ENCODE measurements at places on chromosomes 4 and X.
A peak's percentile ranks its signal among the peaks of the same experiment; 100 is the strongest.

DNA sequence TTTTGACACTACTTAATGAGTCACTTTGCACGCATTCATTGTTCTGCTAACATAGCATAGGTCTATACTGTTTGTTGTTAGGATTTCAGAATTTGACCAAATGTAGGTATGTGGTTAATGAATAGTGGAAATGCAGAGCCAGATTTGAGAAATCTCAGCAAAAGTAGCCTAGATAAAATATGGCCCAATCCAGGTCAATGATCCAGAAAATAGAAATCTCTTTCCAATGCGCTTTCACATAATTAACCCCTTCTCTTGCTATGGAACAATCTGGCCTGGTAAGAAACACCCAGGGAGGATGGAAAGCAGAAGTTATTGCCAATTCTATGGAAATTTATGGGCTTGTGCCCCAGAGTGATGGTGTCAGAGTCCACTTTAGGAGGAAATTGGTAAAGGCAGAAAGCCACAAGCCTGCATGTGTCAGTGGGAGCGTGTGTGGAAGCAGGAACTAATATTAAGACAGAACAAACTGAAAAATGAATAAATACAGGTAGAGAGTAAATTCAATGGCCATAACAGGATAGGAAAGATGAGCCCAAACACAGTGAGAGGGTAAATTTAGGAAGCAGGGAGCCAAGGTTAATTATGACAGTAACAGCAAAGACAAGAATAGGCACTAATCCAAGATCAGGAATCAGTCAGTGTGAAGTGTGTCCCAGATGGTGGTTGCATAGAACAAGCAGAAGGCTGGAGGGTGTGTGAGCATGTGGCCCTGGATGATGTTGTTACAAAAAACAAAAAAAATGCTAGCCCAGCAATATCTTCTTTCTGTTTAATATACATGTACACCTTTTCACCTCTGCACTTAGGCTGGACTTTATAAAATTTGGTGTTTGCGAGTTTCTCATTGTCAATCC, 102.9 kb downstream of the SYTL5 start:
- DNase-seq: no peak

DNA sequence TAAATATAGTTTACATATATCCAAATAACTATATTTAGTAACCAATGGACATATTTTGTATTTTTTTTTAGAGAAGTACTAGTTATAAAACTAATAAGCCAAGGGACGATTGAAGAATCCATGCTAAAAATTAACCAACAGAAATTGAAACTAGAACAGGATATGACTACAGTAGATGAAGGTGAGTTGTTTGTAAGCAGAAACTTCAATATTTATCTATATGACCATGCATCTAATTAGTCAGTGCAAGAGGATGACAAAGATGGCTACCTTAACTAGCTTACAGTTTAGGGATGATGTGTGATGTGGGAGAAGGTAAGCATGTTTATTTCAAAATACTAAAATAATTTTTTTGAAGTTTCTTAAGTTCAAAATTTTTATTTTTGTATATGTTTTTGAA, 57.7 kb downstream of the HPGDS start:
- DNase-seq: no peak

- no peak for DNase-seq
Observed at GRCh38 chrX:369563-370101, 17.1 kb downstream of the PPP2R3B start.

DNA sequence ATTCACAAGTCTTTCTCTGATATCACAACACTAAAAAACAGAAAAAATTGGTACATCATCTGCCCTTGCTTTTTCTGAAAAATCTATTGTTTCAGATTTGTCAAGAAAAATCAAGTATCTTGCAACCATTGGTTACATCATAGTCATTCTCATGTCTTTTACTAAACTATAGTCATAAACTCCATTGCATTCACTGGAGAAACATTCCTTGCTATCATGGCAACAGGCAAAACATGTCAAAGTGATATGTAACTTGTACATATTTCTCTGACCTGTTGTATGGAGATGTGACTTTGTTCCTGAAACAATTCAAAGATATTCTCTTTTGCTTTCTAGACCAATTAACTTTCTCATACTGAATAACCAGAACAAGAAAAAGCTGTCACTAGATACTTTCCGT, 121.9 kb upstream of the ANK2 start:
- DNase-seq: no peak

GRCh38 chrX:139448996-139449395, 81.5 kb upstream of the F9 start:
- DNase-seq: no peak

DNA sequence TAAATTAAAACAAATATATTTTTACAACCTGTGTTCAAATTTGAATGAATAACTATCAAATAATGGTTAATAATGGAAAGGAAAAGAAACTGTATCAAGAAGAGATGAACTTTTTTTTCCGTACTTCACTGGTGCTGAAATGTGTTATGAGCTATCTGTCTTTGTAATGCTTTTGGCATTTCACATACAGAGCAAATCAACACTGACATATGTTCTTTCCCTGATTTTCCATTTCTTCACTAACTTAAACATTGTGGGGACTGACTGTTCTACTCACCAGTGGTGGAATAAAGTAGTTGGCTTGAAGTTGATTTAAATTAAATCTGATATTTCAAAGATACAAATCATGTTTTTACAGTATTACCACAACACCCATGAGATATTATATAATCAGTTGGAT, 304.0 kb upstream of the BMP3 start:
- no peak for DNase-seq

GRCh38 chr4:185352202-185352601, 43.5 kb downstream of the LRP2BP start:
- no peak for DNase-seq

DNA sequence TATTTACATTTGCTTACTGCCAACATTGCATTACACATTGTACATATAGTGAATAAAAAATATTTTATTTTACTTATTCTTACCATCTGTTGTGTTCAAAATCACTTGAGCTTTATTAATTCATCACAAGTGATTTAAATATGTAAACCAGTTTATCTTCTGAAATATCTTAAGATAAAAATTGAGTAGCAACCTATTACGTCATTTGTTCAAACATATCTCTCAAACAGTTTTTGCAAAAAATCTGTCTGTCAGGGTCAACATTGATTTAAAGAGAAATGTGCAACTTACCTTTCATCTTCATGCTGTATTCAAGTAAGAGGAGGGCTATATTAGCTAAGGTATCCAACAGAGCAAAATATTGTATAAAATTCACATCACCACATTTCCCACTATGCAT, 610.1 kb downstream of the PCDH19 start:
- DNase-seq: no peak

DNA sequence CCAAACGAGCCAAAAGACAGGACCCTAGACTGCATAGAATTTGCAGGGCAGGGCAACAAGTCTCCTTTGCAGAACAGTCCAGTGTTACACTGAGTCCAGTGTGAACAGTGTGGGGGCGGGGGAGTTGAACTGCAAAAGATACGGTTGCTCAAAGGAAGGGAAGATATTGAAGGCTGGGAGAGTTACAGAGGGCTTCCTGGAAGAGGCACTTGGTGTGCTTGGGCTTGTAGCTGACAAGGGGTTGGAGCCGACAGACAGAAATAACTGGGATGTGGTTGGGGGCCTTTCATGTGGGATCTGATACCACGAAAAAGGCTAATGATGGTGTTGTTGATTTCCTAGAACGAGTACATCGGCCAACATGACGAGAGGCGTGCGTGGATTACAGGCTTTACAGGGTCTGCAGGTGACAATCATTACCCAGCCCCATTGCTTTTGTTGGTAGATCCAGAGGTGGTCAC, 6.1 kb downstream of the XPNPEP2 start:
- DNase-seq: no peak

DNA sequence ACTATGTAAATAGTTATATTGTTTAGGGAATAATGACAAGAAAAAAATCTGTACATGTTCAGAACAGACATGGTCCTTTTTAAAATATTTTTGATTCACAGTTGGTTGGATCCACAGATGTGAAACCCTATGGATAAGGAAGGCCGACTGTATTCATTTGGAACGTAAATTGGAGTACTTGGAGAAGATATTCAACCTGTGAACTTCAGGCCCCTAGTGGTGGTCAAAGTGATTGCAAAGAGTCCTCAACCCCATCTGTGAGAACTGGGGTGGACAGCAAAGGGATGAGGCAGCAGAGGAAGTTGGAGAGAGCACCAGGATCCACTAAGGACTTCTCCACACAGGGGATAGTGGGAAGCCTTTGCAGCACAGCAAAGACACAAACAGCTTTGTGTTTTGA, 6.2 kb upstream of the CXCL13 start:
- DNase-seq: no peak

GRCh38 chr4:70927502-70928137, 25.5 kb downstream of the MOB1B start:
- DNase-seq: no peak

DNA sequence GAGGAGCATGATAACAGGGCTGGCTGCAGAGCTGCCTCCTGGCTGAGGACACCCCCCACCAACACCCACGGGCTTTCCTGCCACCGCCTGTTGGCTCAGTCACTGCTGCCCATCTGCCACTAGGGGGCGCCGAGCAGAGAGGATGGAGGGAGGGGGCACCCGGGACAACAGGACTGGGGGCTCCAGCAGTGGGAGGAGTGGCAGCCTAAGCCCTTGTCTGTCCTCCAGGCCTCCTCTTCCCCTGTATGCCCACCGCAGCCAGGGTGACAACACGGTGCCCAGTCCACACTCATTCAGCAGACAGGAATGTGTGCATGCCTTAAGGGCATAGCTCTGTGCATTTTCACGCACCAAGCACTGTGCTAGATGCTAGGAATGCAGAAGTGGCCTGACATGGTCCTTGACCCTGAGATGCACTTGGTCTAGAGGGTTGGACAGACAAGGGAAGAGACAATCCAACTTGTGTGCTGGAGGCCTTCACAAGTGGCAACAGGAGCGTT, 149.9 kb downstream of the AMMECR1 start:
- DNase-seq: peak; percentile 17

- DNase-seq: no peak
Observed at GRCh38 chrX:100413229-100413628, 3.2 kb upstream of the PCDH19 start.

DNA sequence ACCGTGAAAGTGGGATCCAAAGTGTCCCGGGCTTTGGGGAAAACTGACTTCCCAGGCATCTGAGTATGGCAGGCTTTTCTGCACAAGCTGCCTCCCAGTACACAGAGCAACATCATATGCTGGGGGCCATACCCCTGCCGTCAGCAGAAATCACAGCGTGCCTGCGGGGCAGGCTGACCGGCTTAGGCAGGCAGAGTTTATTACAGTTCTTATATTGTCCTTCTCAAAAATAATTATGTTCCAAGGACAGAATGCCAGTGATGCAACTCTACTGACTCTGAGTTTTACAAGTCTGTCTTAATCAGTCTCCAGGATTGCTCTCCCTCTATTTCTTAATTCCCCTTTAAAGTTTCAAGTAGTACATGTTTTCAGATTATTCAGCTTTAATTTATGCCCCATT, 37.0 kb downstream of the IL21 start:
- no peak for DNase-seq

GRCh38 chr4:106587558-106587957, 219.0 kb upstream of the GIMD1 start:
- DNase-seq: no peak

- no peak for DNase-seq
Observed at GRCh38 chr4:173294444-173294843, 39.7 kb downstream of the HMGB2 start.

DNA sequence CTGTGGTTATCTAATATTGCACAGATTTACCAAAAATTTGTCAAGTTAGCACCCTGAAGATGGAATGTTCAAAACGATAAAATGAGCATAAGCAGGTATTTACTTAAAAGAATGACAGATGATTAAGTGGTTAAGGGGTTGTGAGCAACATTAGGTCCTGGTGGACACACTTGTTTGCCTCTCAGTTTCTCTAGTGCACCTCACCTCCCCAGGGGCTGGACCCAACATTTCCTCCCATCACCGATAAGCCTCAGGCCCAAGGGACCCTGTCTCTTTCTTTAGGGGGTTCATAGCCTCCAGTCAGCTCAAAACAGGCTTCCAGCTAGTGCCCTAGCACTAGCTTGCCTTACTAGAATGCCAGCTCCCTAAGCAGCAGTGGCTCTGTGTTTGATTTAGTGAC, 88.0 kb downstream of the ATP11C start:
- no peak for DNase-seq

DNA sequence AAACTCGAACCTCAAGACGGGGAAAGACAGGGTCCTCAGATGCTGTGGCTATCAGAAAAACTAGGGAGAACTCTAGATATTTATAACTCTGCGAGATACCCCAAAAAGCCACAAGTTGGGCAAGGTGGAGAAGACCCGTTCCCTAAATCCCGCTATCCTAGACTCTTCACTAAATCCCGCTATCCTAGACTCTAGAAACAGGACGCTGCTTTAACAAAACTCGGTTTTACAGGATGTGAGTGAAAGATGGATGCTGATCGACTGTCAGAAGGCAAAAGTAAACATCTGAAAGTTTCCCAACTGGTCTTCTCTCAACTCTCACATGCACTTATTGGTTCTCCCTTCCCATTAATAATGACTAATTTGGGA, 270 bp downstream of the DNAAF6 start:
- DNase-seq: no peak

- no peak for DNase-seq
Observed at GRCh38 chrX:41781500-41781899, 57.5 kb downstream of the GPR82 start.

DNA sequence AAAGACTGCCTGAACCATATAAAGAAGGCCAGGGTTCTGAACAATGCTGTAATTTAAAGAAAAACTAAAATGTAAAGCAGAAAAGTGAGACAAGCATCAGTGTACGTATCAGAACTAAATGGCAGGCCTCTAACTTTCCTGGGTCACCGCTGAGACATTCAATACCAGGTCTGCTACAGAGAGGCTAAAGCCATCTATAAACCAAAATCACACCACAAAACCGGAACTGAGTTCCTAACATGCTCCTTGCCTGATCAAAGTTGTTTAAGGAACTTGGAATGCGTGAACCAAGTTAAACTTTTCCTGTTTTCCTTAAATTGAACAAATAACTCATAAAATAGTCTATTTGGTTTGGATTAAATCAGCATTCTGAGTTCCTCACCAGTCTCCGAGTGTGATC, 55.3 kb upstream of the TECRL start:
- no peak for DNase-seq

DNA sequence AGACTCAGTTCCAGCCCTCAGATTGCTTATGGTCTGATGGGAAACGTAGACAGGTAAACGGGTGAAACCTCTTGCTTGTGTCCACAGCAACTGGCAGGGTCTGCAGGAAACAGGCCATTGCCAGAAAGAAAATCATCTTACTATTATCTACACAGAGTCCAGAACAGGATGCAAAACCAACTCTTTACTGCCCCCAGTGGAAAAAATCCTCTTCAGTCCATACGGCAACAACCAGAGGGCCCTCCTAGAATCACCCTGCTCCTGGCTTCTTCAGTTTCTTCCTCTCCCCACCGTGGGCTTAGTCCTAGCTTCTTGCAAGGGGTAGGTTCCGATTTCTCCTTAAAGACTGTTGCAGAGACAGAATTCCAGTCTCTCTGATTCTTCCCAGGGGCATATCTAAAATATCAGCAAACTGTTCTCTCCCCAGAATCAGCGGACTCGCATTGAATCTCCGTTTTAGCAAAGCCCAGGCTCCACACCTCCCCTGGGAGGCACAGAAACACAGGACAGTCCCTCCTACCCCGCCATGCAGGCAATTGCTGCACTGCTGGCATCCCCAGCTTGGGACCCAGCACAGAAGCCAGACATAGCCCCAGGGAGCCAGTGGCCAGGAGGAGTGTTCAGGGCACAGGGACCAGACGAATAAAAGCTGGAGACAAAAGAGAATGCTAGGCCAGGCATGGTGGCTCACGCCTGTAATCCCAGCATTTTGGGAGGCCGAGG, 41.0 kb upstream of the SH3RF1 start:
- no peak for DNase-seq

GRCh38 chrX:132118358-132118757, 9.5 kb downstream of the FRMD7 start:
- no peak for DNase-seq
